ENCODE measurements at places on chromosomes 3 and 15. TPM values are rescaled to one million over a fixed set of nuclear protein-coding genes. Genes with fewer than 3 reads are reported as not detected.

ISLR gene
- total RNA-seq = 0.28 TPM

PRRT3 gene
- 1.1 TPM for total RNA-seq

FANCI gene
- 96.2 TPM for total RNA-seq

CLDN18 gene
- 0.08 TPM for total RNA-seq

CLSTN2 gene
- 0.03 TPM for total RNA-seq

EOMES gene
- 2.5 TPM for total RNA-seq

SHC4 gene
- total RNA-seq = 0.10 TPM

VGLL3 gene
- total RNA-seq = 0.15 TPM

Data from Panc1 (cell line).